Central memory CD4-positive, alpha-beta T cell (primary cell): ENCODE measurements at places on chromosomes 1 and 21.

GRCh38 chr21:46437096-46437498 lies 21.6 kb upstream of the DIP2A start:
- no peak for DNase-seq

- DNase-seq: no peak
Observed at GRCh38 chr1:54099061-54099610, 45.7 kb downstream of the TCEANC2 start.

DNA sequence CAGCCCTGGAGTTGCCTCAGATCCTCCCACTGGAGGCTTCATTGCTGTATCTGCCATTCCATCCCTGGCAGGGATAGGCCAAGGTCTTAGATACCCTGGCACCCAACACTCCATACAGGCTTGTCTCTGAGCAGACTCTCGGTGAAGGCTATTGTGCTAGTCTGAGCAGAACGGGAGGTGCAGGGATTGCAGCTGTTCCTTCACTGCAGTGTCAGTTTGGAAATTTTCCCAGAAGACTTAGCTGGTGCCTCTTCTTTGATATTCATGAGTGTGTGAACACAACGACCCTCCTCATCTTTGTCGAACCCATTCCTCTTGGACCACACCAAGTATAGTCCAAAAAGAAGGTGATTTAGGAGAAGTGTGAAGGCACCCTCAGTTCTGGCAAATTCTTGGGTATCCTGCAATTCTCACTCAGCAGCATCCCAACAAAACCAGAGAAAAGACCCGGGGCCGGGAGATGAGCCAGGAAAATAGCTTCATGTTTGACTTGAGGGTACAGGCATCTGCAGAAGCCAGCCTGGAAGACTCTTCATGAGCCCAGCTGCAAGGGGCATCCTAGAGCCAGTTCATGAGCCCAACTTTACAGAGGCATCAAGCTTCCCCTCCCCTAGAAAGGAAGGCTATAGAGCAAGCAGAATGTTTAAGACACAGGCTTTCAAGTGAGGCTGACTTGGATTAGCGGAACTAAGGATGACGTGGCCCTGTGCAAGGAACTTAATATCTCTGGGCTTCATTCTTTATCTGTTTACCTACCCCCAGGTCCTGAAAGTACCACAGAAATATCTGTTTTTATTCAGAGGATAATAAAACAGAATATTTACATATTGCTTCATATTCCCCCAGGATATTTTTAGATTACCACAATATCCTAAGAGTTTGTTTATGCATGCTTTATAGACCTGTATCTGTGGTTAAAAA lies 38.8 kb upstream of the HAO2 start:
- DNase-seq: no peak

- no peak for DNase-seq
Observed at GRCh38 chr1:192795916-192796618, 12.8 kb upstream of the RGS2 start.

GRCh38 chr21:34730756-34731445 lies 62.1 kb downstream of the CLIC6 start:
- DNase-seq: no peak

GRCh38 chr1:211609120-211610024 lies 30.4 kb upstream of the SLC30A1 start:
- DNase-seq: no peak

DNA sequence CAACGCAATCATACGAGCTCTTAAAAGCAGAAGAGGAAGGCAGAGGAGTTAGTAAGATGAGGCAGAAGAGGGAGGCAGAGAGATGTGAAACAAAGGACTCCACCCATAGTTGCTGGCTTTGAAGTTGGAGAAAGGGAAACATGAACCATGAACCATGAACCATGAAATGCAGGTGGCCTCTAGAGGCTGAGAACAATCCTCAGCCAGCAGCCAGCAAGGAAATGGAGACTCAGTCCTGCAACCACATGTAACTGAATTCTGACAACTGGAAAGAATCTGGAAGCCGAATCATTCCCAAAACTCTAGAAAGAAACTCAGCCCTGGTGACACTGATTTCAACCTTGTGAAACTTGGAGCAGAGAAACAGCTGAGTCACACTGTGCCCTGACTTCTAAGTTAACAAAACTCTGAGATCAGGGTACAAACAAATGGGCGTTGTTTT lies 10.1 kb downstream of the DIPK1A start:
- DNase-seq: peak; percentile 43

- DNase-seq: no peak
Observed at GRCh38 chr21:41950941-41951351, 2.9 kb downstream of the C2CD2 start.

- no peak for DNase-seq
Observed at GRCh38 chr1:182211386-182211785, 149.9 kb upstream of the ZNF648 start.

DNA sequence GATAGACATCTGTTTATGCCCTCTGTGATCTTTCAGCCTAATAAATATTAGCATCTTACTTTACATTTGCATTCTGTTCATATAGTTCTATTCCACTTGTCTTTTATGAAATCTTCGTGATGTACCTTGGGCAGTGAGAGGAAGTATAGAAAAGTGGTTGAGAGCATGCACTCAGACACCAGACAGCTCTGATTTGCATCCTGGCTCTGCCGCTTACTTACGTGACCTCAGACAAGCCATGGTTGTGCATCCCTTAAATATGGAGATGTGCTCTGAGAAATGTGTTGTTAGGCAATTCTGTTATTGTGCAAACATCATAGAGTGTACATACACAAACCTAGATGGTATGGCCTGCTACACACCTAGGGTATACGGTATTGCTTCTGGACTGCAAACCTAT lies 22.9 kb downstream of the OVGP1 start:
- DNase-seq: no peak

DNA sequence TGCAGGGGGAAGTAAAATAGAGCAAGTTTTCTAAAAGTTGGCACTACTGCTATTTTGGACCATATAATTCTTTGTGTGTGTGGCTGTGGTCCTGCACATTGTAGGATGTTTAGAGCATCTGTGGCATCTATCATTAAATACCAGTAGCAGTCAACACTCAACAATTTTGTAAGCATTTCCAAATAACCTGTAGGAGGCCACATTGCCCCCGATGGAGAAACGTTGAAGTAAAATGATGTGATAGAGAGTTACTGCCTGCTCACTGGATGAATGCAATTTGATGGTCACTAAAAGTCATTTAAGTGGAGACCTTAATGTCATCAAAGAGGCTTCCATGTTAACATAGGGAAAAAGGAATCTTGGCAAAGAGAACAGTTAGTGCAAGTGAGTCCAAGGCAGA lies 560.8 kb downstream of the NEGR1 start:
- DNase-seq: no peak

GRCh38 chr1:66206563-66207144 lies 327.3 kb upstream of the SGIP1 start:
- DNase-seq: no peak

DNA sequence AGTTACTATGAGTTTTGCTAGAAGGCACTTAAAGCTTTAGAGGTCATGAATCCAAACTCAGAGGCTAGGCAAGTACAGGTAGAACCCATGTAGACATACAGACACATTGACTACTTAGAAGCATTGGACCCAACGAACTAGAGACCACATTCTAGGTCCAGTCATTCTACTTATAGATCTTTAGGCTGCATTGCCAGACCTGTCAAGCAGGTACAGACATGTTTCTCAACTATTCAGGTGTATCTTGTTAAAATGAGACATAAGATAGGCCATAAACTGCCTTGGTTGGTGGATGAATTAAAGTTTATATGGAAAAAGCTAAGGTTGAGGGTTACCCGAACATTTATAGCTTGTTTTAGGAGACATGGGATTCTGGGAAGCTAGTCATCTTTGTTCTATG lies 6.5 kb downstream of the ZP4 start:
- no peak for DNase-seq

- no peak for DNase-seq
Observed at GRCh38 chr1:227174164-227174563, 144.1 kb downstream of the CDC42BPA start.

DNA sequence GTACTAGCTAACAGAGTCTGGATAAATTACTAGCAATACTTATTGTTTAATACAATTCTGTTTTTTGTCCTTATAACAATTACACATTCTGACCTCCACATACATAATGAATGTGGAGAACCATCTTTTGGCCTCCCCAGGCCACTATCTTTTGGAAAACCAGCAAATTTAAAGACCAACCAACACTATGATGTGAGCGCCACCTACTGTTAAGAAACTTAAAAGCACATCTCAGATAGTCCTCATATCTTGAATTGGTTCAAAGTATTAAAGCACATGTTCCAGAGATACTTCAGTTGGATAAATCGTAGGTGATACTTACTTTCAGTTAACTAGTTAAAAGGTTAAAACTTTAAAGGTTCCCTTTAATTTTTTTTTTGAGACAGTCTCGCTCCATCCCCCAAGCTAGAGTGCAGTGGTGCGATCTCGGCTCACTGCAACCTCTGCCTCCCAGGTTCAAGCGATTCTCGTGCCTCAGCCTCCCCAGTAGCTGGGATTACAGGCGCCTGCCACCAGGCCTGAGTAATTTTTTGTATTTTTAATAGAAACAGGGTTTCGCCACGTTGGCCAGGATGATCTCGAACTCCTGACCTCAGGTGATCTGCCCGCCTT lies 29.3 kb upstream of the USP1 start:
- peak; percentile 21 for DNase-seq

- no peak for DNase-seq
Observed at GRCh38 chr21:42495765-42496119, 282 bp downstream of the RSPH1 start.

- DNase-seq: no peak
Observed at GRCh38 chr1:91120936-91121335, 99.1 kb upstream of the ZNF644 start.

GRCh38 chr1:193310564-193310963 lies 124.2 kb upstream of the B3GALT2 start:
- no peak for DNase-seq

DNA sequence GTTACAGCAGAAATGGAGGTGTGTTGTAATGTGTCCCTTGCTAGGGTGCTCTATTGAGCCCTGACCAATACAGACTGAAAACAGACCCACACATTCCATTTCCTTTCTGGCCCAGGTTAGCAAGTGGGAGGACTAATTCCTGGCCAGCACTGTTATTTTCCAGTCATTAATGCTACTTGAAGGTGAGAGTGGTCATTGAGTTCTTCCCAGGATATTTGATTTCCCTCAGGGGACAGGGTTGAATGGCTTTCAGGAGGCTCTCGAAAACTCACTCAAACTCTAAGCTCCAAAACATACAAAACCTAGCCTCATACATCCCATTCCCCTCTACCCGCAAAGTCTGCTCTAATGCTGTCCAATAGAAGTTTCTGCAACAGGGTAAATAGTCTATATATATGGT lies 6.2 kb downstream of the LRRC52 start:
- no peak for DNase-seq

- DNase-seq: no peak
Observed at GRCh38 chr1:201331166-201331565, 46.3 kb downstream of the TNNT2 start.

DNA sequence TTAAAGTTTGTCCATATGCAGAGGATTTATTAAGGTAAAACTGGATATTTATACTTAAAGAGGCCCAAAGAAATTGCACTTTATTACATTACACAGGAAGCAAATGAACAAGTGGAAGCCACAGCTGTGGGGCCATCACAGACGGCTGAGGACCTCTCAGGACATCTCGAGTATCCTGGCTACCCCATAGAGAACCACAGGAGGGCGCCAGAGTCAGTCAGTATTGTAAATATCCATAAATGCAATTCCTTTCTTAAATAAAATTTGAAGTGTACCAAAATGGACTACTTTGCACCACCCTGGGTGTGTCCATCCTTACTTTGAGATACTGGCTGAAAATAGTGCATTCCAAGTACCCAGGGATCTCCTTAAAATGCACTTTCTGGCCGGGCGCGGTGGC lies 257.2 kb downstream of the MRPL39 start:
- no peak for DNase-seq

DNA sequence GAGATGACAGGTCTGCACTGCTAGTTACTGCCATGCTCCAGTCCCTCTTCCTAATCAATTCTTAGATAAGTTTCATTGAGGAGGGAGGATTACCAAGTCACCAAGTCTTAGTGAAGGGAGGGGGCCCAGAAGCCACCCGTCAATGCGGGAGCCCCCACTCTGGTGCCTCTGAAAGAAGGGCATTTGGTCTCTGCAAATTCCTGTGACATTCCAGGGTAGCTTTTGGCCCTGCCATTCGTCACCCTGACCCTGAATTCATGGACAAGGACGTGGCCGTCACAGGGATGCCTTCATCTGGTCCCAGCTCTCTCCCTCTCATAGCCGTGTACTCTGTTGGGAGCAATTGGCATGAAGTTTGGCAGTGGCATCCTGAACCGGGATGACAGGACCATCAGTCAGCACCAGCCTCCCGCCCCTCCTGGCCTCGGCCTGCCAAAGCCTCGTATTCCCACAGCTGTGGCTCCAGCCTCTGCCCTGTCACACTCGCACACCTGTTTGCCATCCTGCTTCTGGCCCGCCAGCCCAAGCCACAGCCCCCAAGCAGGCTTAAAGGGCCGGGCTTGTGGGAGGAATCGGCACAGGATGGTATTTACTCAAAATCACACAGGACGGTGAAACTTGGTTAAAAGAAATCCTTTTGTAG lies 150.7 kb downstream of the CLIC6 start:
- no peak for DNase-seq

GRCh38 chr21:15400905-15401304 lies 328.9 kb upstream of the USP25 start:
- DNase-seq: no peak

DNA sequence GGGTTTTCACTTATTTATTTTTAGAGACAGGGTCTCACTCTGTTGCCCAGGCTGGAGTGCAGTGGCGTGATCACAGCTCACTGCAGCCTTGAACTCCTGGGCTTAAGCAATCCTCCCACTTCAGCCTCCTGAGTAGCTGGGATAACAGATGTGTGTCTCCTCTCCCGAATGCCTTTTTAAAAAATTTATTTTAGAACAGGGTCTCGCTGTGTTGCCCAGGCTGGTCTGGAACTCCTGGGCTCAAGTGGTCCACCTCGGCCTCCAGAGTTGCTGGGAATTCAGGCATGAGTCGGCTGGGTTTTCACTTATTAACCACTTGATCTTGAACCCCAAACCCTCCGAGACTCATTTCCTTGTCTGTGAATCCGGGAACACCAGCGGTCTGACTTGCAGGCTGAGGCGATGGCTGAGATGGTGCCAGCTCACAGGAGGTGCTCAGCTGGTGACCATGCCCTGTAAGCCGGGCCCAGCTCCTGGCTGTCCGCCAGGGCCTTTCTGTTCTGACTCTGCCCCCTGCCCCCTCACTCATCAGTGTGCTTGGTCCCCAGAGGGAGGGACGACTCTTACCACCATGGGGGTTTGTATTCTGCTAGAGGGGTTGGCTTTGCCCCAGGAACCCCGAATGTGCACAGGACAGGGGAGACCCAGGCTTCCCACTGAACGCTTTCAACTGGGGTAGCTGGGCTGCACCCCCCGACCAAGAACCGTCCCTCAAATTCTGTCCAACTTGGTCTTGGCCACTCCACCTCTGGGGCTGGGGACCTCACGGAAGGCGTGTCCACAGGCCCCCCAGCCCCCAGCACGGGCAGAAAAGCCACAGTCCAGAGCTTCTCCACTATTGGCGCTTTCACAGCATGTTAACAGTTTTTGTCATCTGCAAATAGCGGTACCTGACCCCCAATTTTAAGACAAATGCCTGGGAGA lies 22.5 kb downstream of the MMEL1 start:
- DNase-seq: no peak

GRCh38 chr1:29538586-29538985 lies 302.3 kb downstream of the PTPRU start:
- no peak for DNase-seq

- no peak for DNase-seq
Observed at GRCh38 chr1:246213036-246213435, 294.0 kb downstream of the SMYD3 start.
